ENCODE measurements at places on chromosomes 3 and 15.

DNA sequence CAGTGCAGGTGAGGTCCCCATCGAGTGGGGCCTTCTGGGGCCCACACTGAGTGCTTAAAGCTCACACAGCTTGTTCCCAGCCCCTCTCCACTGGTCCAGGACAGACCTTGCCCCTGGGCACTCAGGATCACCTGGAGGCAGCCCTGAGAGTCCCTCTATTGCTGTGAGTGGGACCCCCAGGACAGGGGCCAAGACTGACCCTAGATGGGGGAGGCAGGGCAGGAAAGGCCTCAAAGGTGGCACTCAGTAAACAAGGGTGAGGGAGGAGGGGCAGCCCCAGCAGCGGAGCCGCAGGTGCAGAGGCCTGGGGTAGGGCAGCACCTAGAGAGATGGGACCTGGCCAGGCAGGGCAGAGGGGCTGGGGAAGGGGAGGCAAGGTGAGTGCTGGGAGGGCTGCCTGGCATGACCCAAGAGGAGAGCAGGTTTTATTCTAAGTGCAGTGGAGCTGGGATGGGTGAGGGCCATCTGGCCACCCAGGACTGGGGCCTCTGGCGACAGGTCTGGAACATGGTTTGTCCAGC lies 27.9 kb downstream of the CFAP100 start:
- DNase-seq = no peak

GRCh38 chr3:72529081-72529480 lies 319.2 kb downstream of the SHQ1 start:
- DNase-seq = no peak

DNA sequence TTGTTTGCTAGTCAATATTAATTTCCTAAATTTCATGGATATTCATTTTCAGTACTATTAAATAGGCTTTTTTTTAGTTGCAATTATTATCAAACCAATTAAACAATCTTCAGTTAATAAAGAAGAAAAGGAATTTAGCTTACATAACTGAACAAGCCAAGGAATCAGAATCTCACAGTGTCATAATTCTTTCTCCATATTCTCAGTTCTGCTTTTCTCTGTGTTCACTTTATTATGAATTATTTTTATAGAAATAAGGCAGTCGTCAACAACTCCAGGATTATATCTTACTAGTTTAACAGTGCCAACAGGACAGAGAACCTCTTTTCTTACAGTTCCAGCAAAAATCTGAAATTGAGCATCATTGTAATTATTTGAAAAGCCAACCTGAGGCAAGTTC lies 221.7 kb downstream of the CGGBP1 start:
- no peak for DNase-seq

DNA sequence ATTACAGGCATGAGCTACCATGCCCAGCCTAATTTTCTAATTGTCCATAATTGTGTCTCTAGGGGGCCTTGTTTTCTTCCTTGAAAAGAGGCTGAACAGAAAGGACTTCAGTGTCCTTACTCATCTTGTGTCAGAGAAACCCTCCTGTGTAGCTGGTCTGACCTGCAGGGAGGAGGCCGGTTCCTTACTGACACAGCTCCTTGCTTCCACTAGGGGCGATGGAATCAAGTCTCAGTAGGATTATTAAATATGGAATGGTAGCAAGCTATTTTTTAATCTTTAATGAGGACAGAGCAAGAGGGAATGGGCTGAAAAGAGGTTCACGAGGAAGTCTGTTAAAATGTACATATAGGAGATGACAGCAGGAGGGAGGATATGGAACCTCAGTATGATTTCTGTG lies 8.6 kb downstream of the LPCAT4 start:
- no peak for DNase-seq

- no peak for DNase-seq
Measured at GRCh38 chr3:184368586-184369183, 7.2 kb downstream of the POLR2H start.

DNA sequence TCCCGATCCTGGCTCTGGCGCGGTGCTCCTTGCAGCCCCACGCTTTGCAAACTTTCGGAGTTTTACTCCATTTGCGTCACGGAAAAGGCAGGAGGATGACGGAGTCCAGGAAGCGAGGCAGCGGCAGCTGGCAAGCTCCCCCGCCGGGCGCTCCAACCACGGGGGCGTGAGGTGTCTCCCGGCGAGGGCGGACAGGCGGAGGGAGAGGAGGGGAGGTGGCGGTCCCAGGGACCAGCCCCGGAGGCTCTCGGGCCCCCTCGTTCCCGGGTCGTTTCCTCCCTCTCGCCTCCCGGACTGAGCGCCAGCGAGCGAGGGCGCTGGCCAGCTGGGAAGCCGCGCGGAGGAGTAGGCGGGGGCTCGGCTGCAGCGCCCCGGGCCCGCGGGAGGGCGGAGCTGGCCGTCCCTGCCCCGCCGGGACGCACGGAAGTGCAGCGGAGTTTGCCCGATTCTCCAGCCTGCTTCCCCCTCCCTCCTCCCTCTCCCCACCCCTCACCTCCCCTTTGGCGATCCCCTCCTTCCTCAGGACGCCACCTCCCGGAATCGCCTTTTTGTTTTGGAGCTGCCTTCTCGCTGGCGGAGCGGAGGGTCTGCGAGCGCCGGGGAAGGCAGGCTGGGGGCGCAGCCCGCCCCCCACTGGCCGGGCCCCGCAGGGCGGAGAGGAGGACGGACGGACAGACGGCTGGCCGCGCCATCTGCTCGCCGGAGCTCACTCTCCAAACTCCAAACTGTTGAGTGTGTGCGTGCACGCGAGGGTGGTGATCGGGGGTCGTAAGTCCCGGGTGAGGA lies at the start of gene SNX33:
SNX33 (plus strand) TSS at position 543 of the 786 bp plus-strand sequence. CDS start 1,191 bp downstream, outside the sequence.
- DNase-seq = peak; percentile 46

GRCh38 chr3:83140983-83141382 lies 1379.5 kb upstream of the GBE1 start:
- DNase-seq = no peak

- DNase-seq = no peak
Measured at GRCh38 chr15:80367661-80368060, 36.5 kb upstream of the ARNT2 start.

DNA sequence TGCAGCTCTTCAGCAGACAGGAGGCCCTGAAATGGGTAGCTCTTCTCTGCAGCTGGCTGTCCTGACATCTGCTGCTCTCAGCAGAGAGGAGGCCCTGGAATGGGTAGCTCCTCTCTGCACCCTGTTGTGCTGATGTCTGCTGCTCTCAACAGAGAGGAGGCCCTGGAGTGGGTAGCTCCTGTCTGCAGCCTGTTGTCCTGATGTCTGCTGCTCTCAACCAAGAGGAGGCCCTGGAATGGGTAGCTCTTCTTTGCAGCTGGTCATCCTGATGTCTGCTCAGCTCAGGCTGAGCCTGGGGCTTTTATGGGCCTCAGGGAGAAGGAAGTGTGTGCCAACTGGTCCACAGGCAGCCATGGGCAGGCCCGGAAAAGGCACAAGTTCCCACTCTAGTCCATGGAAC lies 66.6 kb downstream of the PIK3CB start:
- no peak for DNase-seq

GRCh38 chr3:185153171-185153771 lies 411 bp upstream of the C3orf70 start:
- no peak for DNase-seq

GRCh38 chr3:42114130-42114725 lies 23.1 kb downstream of the TRAK1 start:
- DNase-seq = no peak

DNA sequence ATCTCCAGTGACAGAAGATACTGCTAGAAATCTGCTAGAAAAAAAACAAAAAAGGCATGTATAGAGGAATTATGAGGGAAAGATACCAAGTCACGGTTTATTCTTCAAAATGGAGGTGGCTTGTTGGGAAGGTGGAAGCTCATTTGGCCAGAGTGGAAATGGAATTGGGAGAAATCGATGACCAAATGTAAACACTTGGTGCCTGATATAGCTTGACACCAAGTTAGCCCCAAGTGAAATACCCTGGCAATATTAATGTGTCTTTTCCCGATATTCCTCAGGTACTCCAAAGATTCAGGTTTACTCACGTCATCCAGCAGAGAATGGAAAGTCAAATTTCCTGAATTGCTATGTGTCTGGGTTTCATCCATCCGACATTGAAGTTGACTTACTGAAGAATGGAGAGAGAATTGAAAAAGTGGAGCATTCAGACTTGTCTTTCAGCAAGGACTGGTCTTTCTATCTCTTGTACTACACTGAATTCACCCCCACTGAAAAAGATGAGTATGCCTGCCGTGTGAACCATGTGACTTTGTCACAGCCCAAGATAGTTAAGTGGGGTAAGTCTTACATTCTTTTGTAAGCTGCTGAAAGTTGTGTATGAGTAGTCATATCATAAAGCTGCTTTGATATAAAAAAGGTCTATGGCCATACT lies 4.0 kb downstream of the B2M start:
- DNase-seq = no peak
